ENCODE measurements at places on chromosomes 2 and 18. TPM values are rescaled to one million over a fixed set of nuclear protein-coding genes. Genes with fewer than 3 reads are reported as not detected.

The CMPK2 gene
- 9.9 TPM for total RNA-seq

The RTP5 gene
- total RNA-seq = 2.2 TPM

The PHOSPHO2 gene
- 3.9 TPM for total RNA-seq

The CD226 gene
- 50.6 TPM for total RNA-seq

The GPAT2 gene
- 9.5 TPM for total RNA-seq

The MFSD2B gene
- 0.60 TPM for total RNA-seq

The GPBAR1 gene
- total RNA-seq = 6.2 TPM

The SKA1 gene
- total RNA-seq = 1.8 TPM

GRCh38 chr2:6667326-6667725, 198.4 kb downstream of the CMPK2 start:
- no peak for DNase-seq

GRCh38 chr2:85785027-85785822, 31.4 kb downstream of the ATOH8 start:
- peak; percentile 18 for DNase-seq

DNA sequence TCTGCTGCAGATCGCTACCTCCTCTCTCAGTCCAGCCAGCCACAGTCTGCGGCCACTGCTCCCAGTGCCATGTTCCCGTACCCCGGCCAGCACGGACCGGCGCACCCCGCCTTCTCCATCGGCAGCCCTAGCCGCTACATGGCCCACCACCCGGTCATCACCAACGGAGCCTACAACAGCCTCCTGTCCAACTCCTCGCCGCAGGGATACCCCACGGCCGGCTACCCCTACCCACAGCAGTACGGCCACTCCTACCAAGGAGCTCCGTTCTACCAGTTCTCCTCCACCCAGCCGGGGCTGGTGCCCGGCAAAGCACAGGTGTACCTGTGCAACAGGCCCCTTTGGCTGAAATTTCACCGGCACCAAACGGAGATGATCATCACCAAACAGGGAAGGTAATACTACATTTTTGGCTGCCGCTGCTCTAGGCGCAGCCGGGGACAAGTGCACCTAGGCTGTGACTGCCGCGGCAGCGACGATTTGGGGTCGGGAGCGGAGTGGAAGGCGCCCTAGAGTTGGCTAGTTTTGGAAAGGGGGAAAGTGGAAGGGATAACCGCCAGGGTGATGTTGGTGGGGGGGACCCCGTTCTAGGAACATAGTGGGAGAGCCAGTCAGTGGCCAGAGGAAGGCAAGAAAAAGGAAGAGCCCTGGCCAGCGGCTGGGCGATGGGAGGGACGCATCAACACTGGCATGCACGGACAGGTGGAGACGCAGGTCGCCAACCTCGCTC, 776 bp downstream of the TBR1 start:
- no peak for DNase-seq

GRCh38 chr2:192932376-192932775, 737.6 kb upstream of the TMEFF2 start:
- no peak for DNase-seq

DNA sequence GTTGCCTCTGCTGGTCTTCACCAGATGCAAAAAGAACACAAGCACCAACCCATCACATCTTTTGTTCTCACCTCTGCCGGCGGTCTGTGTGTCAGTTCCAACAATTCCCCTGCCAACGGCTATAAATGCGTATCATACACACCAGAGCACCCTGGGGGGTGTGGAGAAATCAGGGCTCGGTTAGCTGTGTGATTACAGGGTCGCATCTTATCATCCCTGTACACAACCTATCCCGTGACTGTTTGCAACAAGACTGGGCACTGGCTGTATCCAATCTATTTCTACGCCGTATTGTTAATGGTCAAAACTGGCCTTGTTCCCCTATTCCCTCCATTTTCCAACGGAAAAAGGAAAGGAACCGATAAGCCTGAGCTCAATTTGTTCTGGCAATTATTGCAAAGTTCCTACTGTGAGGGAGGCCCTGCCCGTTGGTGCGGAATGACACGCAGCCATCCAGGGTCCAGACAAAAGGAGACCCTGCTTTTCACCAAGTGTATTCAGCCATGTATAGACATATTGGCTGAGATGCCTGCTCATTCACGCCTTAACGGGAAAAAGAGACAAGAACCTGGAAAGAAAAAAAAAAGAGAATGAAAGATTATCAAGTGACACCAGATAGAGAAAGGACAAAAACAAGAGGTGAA, 136.9 kb downstream of the CDH20 start:
- DNase-seq = no peak

GRCh38 chr2:102520801-102521200, 47.8 kb downstream of the SLC9A4 start:
- DNase-seq = no peak

DNA sequence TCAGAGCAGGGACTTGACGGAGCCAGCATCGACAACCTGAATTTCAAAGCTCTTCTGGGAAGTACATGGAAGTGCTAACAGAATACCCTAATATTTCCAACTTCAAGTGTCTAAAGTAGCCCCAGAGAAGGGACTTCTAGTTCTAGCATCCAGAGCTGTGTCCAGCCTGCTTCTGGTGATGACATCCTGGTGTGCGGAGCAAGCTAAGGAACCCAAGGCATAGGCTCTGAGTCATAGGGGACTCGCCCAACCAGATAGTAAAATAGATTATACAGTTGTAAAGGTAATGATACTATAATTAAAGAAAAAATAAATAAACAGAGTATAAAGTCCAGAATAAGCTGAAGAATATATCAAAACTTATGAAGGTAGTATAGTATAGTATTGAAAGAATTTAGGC, 108.1 kb upstream of the SERPINE2 start:
- DNase-seq = no peak

DNA sequence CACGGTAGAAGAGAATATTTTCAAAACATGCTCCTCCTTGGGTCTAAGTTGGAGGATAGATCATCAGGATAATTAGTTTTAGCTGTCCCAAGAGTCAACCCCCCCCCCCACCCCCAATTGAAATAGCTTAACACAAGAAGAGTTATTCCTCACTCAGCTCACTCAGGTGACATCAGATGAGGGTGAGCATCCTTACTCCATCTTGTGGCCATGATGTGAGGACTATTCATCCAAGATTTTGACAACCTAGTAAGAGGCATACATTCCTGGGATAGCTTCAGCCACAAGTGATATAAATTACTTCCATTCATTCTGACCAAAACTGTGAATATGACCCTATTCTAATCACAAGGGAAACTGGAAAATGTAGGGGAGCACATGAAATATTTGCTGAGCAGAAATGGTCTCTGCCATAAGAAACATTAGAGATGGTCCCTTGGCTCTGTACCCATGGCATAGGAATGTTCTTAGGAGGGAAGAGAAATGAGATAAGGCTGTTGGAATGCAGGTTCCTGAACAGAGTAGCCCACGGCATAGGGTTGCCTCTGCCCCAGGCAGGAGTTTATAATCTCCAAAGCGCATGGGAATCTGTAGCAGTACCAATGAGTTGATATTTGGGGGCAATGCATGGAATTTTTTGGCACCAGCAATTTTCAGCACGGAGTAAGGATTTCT, 257.2 kb downstream of the CYRIA start:
- no peak for DNase-seq

DNA sequence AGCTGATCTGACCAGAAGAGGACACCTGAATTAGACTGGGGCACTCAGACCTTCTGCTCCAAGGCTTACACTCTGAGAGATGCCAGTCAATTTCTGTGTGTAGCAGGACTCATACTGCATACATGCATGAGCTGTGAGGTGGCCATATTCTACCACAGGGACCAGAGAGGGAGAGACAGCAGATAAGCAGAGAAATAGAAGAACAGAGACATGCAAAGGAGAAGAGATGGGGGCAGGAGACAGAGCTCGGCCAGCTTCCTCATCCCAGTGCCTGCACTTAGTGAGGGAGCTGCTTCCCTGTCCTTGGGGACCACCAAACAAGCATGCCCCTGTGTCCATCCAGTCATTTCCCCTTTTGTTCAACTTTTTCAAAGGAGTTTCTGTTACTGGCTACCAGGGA, 73.9 kb upstream of the ALK start:
- DNase-seq = no peak

DNA sequence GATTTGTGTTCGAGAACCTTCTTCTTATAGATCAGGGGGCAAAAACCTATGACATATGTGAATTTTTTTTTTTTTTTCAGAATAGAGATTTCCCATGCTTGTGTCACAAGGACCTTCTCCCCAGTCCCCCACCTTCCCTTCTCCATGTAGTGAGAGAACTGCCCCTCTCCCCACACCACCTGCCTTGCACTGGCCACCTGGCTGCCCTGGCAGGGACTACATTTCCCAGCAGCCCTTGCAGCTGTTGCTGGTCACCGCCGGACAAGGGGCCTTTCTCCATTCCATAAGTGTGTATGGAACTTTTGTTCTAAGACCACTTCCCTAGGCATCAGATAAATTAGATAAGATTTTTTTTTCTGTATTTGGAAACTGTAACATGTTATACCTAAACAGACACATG, 22.2 kb downstream of the MBP start:
- no peak for DNase-seq

- DNase-seq = no peak
Observed at GRCh38 chr2:16302431-16303272, 362.3 kb downstream of the MYCN start.

DNA sequence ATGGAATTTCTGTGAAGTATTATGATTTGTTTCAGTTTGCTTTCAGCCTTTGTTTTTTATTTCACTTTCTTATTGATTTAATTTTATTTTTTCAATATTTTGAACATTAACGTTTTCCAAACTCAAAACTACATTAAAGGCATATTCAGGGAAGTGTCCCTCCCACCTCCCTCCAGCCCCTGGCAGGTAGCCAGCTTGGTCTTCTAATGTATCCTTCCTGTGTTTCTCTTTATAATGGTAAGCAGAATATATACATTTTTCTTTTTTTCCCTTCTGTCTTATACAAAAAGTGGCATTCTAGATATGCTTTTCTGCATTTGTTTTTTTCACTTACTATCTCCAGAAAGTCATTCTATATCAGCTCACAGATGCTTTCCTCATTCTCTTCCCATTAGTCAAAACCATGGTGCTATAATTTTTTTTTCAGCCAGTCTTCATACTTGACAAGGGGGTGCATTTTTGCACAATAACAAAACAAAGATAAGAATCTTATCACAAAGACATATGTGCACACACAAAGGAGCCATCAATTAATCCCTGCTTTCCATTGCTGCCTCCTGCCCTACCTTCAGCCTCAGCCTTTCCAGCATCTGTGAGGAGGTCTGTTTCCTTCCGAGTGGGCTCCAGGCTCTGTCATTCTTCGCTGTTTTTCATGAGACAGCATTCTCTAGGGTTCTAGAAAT, 33.7 kb upstream of the TMEM177 start:
- DNase-seq = no peak

- no peak for DNase-seq
Observed at GRCh38 chr2:186205254-186205911, 280.7 kb upstream of the ZC3H15 start.

- no peak for DNase-seq
Observed at GRCh38 chr2:67656875-67657274, 259.7 kb downstream of the ETAA1 start.

GRCh38 chr2:223251656-223252229, 199.8 kb downstream of the KCNE4 start:
- DNase-seq = no peak

- DNase-seq = no peak
Observed at GRCh38 chr2:19545507-19545906, 187.1 kb upstream of the OSR1 start.

DNA sequence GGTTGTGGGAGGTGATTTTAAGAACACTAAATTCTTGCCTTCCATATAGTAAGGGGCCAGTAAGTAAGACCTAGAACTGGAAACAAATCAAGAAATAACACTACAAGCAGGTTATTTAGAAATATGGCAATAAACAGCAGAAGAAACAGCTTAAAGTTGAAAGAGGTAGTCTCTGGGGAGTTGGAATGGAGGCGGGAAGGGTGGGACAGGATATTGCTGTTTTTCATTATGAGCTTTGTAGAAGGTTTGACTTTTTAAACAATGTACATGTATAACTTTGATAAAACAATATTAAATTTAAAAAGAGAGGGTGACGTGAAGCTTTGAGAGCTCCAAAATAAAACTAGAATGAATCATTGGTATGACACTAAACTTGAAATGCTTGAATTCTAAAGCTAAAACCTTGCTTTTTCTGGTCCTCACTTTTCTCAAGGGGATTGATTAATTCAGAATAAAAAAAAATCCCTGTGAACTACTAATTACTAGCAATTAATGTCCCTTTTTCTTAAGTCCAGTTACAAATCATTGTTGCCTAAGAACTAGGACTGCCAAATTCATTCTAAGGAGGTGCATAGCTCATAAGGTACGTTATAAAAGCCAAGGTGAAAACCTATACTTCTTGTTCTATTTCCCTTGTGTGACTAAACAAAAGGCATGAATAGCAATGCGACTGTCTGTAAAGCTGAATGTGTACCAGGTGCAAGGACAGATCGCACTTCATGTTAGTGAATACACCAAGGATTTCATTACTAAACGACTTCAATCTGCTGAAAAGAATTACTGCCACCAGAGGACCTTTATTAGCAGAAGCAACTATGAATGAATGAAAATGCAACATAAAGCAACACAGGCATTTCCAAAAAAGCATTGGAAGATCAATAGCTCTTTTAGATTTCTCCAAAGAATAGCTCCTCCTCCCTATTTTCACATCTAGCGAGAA, 177.5 kb downstream of the RBM43 start:
- DNase-seq = no peak

DNA sequence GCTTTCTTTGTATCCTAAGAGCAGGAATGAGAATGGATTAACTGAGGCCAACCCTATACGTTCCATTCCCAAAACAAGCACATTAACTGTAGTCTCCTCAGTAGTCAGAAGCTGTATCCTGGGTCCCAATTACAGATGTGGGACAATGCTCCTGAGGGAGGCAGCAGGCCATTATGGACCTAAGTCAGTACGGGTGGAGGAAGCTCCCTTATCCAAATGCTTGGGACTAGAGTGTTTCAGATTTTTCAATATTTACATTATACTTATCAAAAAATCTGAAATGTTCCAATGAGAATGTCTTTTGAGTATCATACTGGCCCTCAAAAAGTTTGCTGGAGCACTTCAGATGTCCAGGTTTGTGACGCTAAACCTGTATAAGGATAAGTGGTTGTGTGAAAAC, 90.1 kb downstream of the PRELID3A start:
- DNase-seq = no peak

DNA sequence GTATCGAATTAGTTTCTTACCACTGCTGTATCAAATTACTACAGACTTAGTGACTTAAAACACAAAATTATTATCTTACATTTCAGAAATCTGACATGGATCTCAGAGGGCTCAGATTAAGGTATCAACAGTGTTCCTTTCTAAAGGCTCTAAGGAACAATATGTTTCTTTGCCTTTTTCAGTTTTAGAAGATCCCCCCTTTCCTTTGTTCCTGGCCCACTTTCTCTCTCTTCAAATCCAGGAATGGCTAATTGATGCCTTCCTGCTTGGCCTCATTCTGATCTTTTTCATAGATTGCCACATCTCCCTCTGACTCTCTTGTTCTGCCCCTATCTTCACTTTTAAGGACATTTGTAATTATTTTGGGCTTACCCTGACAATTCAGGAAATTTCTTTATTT, 65.7 kb downstream of the LRP1B start:
- DNase-seq = no peak

Data from spleen (tissue), 13 donors.